ENCODE measurements at places on chromosomes 3 and 15.

DNA sequence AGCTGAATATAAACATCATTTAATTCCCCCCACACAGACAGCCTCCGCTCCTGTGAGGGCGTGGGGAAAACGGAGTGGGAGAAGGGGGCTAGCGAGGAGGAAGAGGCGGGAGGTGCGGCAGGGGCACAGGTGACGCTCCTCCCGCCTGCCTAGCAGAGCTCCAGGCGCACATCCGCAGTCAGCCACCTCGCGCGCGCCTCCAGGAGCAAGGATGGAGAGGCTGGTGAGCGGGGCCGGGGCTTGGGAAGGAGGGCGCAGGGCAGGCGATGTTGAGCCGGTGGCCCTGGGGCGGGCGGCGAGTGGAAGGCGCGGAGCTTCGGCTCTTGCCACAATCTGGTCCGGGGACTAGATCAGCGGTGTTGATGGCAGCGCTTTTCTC, at the start of gene CD200:
Gene CD200, plus strand, starts transcription at position 155 of the 379 bp plus-strand sequence. Its CDS starts 57 bp downstream, at position 212.
- DNase-seq: no peak

- DNase-seq: no peak
These were observed 693.7 kb downstream of the MCTP2 start for GRCh38 chr15:94924971-94925598.

DNA sequence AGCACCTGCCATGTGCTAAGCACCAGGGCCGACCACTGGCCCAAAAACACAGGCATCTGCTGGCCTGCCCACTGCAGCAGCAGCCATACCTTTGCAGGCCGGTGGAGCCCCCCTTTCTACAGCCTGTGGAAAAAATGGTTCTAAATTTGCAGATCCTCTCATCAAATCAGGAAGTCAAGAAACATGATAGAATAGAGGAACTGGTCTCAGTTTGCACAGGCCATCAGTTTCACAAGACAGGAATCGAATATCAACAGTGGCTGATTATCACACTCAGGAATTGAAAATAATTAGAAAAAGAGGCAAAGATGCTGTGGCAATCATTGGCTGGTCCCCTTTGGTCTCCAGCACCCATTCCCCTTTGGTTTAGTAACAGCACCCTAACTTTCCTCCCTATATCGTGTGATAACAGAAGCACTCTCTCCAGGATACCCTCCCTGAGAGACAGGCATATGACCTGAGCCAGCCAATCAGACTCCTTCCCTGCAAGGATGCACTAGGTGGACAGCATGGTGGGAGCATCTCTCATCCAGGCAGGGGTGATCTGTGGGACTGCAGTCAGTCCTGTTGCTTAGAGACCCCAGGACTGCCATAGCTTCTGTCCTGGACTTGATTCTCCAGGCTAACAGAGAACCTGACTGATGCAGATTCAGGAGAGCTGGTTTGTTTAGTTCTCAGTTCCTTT, 3.5 kb upstream of the PAK6 start:
- no peak for DNase-seq

DNA sequence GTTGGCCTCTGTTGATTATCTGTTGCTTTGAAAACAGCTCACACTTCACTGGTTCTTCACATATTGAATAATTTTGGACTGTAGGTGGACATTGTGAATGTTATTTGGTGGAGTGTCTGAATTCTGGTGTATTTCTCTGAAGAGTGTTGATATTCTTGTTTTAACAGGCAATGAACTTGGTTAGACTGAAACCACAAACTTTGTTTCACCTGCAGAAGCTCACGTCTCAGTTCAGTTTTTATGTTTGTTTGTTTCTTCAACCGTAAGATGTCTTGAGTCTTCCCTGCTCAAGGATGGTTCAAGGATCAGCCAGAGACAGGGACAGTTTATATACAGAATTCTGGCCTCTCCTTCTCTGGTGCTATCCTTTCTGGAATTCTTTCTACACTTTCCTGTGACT, 43.6 kb downstream of the C3orf20 start:
- DNase-seq: no peak

DNA sequence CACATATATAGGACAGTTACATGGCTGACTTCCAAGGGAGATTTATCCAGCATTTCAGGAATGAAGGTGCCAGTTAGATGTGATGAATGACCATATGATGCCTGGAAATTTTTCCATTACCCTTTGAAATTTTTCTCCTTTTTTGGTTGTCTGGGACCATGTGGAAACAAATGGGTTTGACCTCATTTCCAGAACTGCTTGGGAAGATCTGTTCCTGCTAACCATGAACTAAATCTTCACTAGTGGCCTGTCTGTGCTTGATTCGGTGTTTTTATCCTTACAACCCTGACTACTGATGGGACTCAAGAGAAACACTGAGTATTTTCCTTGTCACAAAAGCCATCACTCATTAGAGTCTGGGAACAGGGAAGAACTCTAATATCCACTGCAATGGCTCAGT, 409.4 kb downstream of the PDCD6IP start:
- DNase-seq: no peak

DNA sequence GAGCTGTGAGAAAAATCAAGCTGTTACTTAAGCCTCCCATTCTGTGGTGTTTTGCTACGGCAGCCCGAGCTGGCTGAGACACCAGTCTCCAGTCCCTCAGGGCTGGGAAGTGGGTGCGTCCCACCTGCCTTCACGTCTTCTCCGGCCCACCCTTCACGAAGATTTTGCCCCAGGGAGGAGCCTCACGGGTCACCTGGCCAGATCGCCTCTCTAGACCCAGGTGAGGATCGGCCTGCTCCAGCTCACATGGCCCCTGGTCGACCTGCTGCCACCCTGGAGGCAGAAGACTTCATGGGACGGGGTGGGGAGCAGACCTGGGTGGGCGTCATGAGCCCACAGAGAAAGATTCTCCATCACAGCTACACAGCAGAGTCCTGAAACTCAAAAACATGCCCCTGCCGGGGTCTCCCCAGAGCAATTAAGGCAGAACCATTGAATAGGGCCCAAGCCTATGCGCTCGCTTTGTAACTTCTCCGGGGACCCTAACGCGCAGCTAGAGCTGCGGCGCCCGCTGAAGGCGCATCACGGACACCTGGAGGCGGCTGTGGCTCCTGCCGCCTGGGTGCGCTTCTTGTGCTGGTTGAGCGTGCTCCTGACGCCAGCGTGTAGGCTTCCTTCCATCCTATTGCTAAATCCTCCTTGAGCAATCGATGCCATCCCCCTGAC, 92.6 kb upstream of the ALDH1A3 start:
- DNase-seq: no peak

DNA sequence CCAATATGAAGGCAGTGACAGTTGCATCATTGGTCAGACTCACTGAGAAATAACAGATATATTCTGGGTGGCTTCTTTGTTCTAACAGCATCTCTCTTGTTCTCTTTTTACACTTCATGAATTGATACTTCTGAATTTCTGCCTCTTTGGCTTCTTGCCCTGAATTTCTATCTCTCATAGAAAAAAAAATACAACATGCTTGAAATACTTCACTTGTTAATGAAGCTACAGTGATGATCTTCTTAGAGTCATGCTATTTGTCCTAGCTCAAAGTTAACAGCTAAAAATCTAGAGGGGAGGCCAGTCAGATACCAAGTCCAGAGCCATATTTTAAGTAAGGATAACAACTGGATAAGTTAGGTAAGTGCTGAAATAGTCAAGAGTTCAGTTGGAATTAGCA, 597.2 kb upstream of the AGTR1 start:
- no peak for DNase-seq

GRCh38 chr3:170953736-170954135, 45.3 kb upstream of the EIF5A2 start:
- no peak for DNase-seq

Measured in epithelial cell of prostate (primary cell).